Activated CD8-positive, alpha-beta memory T cell treated with anti-CD3 and anti-CD28 coated beads for 24 hours (primary cell): ENCODE measurements at places on chromosomes 4 and X.
A peak's percentile ranks its signal among the peaks of the same experiment; 100 is the strongest.

DNA sequence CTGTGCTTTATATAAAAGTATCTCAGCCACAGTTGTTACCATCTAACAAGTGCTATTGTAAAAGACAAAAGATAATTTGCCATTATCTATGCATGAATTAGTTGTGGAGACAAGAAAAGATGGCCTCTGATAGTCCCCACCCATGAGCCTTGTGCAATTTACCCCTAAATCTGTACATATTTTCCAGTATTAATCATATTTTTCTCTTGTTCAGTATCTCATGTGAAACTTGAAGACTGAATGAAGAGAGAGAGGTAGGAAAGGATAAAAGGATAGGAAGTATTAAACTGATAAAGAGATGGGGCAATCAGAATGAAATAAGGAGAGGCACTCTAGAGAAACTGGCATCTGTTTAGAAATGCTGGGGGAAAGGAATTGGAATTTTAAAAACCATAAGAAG is 3.7 kb downstream of the MYOZ2 start:
- no peak for DNase-seq

- no peak for DNase-seq
Observed at GRCh38 chrX:153780678-153781427, at the start of gene SRPK3. TSS of gene SRPK3 (plus strand) at chrX:153781041. CDS start at chrX:153781087, 46 bp downstream.

DNA sequence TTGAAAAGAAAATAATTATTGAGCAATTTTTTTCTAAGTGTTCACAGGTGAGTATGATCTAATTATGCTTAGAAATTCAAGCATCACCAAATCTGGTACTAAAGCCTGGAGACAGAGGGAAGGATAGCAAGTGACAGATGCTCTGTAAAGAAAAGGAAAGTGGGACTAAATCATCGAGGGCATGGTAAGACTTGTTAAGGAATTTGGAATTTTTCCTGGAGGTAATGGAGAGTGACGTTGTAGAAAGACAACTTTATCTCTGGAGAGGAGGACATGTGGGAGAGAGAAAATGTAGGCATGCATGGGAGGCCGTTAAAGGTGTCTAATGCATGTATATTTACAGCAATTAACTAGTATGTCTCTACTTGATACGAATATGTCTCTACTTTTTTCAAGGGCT is 333.2 kb upstream of the ATOH1 start:
- DNase-seq = no peak

- peak; percentile 55 for DNase-seq
Observed at GRCh38 chrX:50941638-50942037, 31.1 kb downstream of the BMP15 start.

GRCh38 chrX:42797651-42798269 is 19.8 kb upstream of the PPP1R2C start:
- no peak for DNase-seq

DNA sequence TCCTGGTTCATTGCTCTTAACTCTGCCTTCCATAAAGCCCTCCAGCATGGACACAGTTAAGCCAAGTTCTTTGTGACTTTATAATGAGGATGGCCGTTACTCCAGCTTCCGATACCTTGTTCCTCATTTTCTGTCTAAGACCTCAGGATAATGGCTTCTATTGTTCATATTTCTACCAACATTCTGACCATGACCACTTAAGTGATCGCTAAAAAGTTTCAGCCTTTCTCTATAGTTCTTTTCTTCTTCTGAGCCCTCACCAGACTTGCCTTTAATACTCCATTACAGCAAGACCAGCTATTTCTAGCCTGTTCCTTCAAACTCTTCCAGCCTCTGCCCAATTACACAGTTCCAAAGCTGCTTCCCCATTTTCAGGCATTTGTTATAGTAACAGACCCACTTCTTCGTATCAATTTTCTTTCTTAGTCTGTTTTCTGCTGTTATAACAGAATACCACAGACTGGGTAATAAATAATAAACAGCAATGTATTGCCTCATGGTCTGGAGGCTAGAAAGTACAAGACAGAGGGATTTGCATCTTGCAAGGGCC is 12.3 kb downstream of the RNF175 start:
- DNase-seq = no peak

DNA sequence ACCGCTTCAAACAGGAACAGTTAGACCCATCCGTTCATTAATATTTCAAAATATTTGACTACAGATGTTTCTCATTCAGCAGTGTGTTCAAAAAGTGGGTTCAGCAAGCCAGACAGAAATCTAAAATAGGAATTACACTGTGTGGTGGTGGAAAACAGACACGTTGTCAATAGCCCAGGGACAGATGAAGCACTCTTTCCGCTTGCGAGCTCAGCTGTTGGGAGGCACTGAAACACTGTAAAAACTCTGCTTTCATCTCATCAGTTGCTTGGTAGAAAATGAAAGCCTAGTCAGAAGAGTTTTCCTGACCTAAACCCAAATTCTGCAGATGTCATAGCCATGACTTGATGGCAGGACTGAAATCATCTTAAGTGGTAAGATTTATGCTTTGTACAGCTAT is 38.5 kb downstream of the LRP2BP start:
- no peak for DNase-seq

DNA sequence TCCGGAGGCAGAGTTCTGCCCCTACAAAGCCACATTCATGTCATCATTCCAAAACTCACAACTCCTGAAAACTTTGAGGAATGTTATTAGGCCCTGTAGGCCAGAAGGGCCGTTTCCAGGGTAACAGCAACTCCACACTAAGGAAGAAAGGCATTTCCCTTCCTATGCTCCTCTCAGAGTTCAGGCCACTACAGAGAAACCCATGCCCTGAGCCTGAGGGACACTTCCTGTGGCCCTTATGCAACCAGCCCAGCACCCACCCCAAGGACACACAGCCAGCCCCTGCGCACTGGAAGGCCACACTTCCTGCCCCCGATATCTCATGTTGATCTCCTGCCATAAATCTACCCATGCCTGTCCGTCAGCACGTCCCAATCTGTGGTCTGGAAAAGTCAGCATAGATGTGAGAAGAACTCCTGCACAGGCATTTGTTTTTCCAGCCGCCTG is 289.3 kb downstream of the BCOR start:
- no peak for DNase-seq

GRCh38 chr4:47471064-47471463 is 7.6 kb upstream of the COMMD8 start:
- DNase-seq = no peak

DNA sequence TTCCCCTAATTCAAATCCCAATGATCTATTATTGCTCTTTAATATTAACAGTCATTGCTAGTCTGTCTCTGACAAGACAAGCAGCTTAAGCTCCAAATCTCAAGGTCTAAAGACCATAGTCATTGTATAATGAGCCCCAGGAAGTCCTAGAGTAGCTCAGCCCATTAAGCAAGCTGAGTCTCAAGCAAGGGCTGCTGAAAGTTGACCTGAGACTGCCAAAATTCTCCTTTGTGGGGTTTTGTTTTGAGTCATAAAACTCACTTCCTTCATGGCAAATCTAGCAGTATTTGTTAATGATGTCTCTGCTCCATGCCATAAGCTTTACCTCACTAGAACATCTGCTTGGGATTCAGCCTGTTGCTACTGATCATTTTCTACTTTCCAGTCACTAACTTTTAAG is 313.2 kb downstream of the ANTXR2 start:
- no peak for DNase-seq

DNA sequence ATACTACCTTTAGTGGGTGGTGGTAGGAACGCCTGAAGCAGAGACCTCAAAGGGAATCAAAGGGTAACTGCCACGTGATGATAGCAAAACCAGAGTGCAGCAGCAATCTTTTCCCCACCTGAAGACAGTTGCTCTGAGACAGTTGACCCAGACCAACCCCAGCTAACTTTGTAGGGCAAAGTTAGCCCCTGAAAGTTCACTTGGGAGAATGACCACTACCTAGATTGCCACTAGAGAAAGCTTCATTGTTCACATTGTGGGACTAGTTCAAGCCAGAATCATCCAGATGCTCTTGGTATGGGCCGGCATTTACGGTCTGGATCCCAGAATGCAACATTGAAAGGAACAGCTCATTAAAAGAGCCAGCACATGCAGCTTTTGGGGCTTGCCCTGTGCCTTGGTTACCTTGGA is 4.1 kb downstream of the SEPTIN6 start:
- DNase-seq = peak; percentile 74

GRCh38 chr4:8595237-8596087 is 2.9 kb downstream of the CPZ start:
- no peak for DNase-seq

- DNase-seq = no peak
Observed at GRCh38 chr4:157075811-157076577, at the start of gene GLRB. TSS of gene GLRB (plus strand) at chr4:157076150. CDS start at chr4:157078025, 1,875 bp downstream.

GRCh38 chr4:78517050-78517652 is 34.4 kb upstream of the ANXA3 start:
- DNase-seq = no peak

GRCh38 chr4:7068883-7069282 is 1.0 kb upstream of the GRPEL1 start:
- peak; percentile 67 for DNase-seq

GRCh38 chr4:146165840-146166239 is 9.7 kb upstream of the LSM6 start:
- no peak for DNase-seq

- no peak for DNase-seq
Observed at GRCh38 chr4:17514865-17515264, at the start of gene CLRN2. TSS of gene CLRN2 (plus strand) at chr4:17515165. CDS start at chr4:17515267, 102 bp downstream.

- no peak for DNase-seq
Observed at GRCh38 chrX:1316527-1316926, 20.1 kb upstream of the IL3RA start.

- DNase-seq = no peak
Observed at GRCh38 chrX:139734996-139735395, 27.0 kb upstream of the MCF2 start.
